Frontal cortex (tissue), 4 donors: ENCODE measurements at places on chromosomes 7 and 10. TPM values are rescaled to one million over a fixed set of nuclear protein-coding genes. Genes with fewer than 3 reads are reported as not detected.

- no peak for DNase-seq
Observed at GRCh38 chr10:44295644-44296241, 89.2 kb downstream of the CXCL12 start.

DNA sequence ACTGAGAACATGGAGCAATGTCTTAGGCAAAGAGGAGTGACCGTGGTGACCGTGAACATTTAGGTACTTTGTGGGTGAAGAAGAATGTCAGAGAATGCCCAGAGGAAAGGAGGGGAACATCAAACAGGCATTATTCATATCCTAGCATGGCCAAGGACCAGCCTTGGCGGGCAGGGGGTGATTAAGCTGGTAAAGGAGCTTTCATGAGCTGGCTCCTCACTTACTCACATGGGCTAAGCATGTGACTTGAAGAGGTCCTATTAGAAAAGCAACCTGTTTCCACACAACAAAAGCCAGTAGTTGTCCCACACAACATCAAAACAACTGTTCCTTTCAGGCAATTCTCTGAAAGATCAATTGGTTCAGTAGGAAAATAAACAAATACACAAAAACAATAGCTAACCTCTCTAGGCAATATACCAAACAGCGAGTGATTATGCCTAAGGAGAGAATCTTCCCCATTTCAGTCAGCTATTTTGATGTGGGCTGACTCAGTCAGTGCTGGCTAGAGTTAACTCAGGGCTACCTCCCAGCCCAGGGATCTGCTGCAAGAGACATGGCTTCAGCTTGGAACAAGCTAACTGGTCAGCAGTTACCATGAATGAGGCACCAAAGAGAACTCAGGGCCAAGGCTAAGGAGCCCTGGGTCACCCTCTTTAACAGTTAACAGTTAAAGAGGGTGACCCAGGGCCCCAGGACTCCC is 283.5 kb downstream of the ARHGAP12 start:
- no peak for DNase-seq

GRCh38 chr7:12137283-12137682 is 73.8 kb upstream of the TMEM106B start:
- no peak for DNase-seq

The EIF5AL1 gene
- under 0.01 TPM for total RNA-seq

The SLF2 gene
- 46.5 TPM for total RNA-seq

DNA sequence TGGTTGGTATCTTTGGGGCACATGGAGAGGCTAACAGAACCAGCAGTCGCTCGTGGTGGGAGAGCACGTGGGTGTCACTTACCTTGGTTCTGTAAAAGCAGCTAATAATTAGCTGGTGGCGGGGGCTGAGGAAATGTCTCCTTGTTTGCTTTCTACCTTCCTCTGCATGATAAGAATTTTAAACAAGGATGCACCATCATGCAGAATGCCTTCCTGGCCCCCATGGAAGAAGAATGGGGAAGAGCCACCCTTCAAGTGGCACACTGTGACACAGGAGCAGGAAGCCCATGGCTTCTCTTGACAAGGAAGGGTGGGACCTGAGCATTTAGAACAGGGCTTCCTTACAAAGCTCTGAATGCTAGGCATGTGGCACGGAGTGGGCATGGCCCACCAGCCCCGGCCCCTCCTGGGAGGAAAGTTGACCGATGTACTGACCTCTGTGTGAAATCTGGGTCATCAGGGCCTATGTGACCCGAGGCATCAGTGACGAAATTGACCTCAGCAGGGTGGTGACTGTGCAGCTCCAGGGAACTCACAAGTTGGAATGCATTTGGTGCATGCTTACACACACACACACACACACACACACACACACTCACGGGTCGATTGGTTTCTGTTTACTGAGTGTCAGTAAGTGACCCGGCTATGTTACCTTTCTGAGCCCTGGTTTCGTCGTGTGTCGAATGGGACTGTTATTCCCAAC is 116.9 kb upstream of the ANLN start:
- DNase-seq, result no peak

DNA sequence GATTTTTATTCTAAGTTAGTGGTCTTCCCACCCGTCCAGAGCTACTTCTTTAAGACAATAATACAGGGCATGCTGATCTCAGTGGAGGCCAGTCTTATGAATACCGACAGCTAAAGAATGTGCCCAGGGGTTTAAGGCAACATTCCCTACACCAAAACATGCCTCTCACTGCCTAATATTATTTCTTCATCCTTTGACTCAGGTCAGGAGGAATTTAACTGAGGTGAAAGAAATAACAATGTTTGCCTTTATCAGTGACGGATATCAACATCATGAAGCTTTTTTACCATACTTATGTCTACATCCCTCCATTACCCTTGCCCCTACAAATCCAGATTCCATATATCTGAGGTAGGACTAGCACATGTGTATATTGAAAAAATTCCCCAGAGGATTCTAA is 33.3 kb upstream of the TES start:
- DNase-seq, result no peak

GRCh38 chr7:131506597-131506996 is 49.8 kb downstream of the PODXL start:
- no peak for DNase-seq

GRCh38 chr7:81402227-81402626 is 367.6 kb downstream of the HGF start:
- DNase-seq, result no peak

GRCh38 chr10:127044186-127044585 is 139.0 kb downstream of the DOCK1 start:
- DNase-seq, result no peak
